ENCODE measurements at places on chromosomes 2 and 18.

DNA sequence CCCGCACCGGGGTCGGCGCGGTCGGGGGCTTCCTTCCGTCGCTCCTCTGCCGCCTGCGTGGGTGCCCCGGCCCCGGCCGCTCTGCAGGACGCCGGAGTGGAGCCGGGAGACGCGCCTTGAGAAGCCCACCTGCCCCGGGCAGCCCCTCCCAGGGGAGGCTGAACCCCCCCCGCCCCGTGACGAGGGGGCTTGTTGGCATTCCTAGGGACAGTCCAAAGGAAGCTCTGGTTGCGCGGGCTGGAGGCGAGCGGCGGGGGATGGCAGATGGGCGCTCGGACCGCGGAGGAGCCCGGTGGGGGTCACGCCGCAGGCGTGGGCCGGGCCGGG is 133.5 kb upstream of the MGAT5 start:
- DNase-seq: no peak

- no peak for DNase-seq
Measured at GRCh38 chr2:151491496-151491895, 81.8 kb downstream of the RIF1 start.

GRCh38 chr2:122471753-122472152 is 716.3 kb downstream of the TSN start:
- no peak for DNase-seq

GRCh38 chr2:21754164-21754788 is 630.5 kb downstream of the TDRD15 start:
- no peak for DNase-seq

- DNase-seq: no peak
Measured at GRCh38 chr18:64983497-64984238, 767.1 kb upstream of the CDH7 start.

DNA sequence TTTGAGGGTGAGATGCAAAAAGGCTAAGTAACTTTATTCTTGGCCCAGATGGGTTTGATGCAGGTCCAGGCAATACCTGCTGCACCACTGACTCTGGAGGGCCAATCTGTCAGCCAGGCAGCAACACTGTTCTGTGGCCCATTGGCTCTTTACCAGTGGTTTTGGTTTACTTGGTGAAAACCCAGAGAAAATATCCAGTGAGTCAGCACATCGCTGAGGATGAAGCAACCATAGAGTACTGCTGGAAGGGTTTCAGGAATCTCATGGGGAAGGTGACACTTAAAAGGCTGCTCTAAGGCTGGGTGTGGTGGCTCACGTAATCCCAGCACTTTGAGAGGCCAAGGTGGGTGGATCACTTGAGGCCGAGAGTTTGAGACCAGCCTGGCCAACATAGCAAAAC is 192.5 kb upstream of the FAM98A start:
- no peak for DNase-seq

DNA sequence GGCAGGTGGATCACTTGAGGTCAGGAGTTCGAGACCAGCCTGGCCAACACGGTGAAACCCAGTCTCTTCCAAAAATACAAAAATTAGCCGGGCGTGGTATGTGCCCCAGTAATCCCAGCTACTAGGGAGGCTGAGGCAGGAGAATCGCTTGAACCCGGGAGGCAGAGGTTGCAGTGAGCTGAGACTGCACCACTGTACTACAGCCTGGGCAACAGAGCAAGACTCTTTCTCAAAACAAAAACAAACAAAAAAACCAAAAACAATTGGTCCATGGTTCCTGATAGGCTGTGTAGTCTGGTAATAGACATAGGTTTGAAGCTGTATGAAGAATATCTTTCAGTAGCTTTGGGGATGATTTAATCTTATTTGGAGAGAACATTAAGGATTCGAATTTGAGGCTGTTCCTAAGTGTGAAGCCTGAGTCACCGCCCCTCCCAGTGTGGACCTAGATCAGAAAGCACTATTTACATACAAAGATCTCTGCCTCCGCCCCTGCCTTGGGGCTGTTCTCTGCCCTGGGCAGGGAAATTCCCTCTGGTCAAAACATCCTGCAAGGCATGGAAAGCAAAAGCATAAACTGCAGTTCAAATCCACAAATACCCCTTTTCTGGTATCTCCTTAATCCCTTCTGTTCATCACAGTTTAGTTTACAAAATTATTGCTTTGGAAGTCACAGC is 52.8 kb upstream of the PMAIP1 start:
- DNase-seq: no peak

- DNase-seq: no peak
Measured at GRCh38 chr2:50491541-50492476, 540.1 kb downstream of the NRXN1 start.

- DNase-seq: no peak
Measured at GRCh38 chr2:61910603-61911002, 5.1 kb downstream of the COMMD1 start.

DNA sequence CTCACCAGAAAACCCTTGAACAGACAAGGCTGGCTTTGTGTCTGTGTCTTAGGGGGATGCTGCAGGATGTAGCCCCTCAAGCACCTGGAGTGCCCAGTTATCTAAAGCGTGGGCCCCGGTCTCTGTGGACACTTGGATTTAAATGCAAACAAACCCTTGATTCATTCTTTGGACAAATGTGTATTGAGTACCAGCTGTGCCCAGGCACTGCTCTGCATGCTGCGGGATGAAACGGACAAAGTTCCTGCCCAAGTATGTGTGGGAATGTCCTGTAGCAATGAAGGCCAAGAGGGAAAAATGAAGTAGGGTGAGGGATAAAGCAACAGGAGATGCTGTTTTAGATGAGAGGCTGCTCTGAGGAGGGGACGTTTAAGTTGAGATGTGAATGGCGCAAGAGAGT is 53.9 kb downstream of the BOLA3 start:
- DNase-seq: no peak

GRCh38 chr2:107383691-107384090 is 443.0 kb upstream of the RGPD4 start:
- no peak for DNase-seq

DNA sequence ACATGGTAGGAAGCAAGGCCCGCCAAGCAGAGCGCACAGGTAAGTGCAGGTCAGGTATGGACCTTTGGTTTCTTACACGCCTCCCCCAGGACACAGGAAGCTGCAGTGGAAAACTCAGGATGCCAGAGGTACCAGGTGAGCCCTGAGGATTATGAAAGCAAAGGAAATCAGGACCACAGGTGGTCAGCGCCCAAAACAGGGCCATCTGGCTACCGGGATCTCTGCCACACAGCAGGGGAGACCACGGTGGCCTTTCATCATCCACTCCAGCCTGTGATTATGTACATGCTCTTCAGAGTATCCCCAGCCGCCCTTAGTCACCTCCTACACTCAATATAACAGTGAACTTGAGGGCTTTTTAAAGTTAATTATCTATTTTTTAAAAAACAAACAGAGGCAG is 125.5 kb upstream of the EPC2 start:
- no peak for DNase-seq

DNA sequence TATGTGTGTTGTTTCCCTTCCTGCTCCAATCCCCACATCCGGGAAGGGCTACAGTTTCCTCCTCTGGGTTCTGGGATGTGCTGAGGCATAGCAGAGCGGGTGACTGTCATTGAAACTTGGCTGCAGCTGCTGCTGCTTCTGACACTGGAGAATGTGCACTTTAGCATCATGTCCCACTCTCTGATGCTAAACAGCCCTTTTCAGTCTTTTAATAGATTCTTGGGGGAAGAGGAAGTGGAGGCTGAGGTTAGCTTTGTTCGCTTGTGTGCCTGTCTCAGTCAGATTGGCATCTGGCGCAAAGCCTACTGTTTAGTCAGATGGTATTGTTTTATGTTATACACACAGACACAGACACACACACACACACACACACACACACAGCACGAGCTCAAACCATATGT is 136.5 kb upstream of the RND3 start:
- no peak for DNase-seq

- DNase-seq: no peak
Measured at GRCh38 chr18:45993438-45993837, 26.3 kb upstream of the EPG5 start.

GRCh38 chr2:239581352-239581901 is 180.6 kb upstream of the HDAC4 start:
- DNase-seq: no peak

GRCh38 chr2:45724335-45724734 is 72.9 kb downstream of the PRKCE start:
- no peak for DNase-seq

DNA sequence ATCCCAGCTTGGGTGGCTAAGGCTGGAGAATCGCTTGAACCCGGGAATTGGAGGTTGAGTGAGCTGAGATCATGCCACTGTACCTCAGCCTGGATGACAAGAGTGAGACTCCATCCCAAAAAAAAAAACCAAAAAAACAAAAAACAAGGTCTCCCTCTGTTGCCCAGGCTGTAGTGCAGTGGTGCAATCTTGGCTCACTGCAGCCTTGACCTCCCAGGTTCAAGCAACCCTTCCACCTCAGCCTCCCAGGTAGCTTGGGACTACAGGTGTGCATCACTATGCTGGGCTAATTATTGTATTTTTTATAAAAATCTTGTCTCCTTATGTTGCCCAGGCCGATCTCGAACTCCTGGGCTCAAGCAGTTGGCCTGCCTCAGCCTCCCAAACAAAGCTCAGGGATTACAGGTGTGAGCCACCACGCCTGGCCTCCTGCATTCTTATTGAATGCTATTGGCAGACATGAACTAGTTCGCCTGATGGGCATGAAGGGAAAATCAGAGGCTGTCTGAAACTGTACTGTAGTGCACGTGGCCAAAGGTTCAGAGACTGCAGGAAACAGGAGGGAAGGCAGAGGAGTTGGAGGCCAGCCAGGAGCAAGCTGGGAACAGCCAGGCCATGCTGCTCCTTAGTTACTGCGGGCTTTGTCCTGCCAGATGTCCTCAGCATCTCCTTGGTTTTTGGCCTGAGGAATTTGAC is 16.0 kb upstream of the ASXL2 start:
- DNase-seq: no peak

DNA sequence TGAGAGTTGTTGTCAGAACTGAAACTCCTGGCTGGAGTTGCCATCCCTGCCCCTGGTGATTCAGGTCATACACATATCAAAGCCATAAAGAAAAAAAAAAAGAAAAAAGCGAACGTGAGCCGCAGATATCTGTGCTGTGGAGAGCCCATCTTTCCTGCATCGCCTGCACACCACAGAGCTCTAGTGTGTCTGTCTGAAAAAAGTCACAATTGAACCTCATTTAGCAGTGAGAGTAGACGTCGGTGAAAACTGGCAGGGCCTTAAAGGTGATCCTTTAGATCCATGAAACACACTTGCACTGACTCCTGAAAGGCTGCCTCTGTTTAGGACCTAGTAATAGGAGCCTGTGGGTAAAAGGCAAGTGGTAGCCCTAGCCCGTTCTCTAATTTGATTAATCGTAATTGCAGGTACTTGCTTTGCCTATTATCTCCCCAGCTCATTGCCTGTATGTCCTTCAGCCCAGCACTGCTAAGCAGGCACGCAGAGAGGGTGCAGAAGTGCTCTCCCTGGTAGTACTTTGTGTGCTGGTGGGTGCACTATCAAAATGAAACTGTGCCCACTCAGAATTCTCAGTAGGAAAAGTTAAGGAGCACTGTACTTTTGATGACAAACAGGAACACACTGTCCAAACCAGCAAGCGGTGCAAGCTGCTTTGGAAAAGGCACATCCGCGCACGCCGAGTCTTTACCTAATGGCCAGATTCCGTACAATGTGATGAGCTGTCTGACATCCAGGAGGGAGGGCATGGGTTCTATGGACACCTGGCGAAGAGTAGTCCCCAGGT is 103.5 kb upstream of the ASB18 start:
- DNase-seq: no peak

GRCh38 chr18:13629841-13630715 is 96.3 kb downstream of the FAM210A start:
- no peak for DNase-seq

GRCh38 chr2:95018861-95019550 is 6.5 kb upstream of the MAL start:
- no peak for DNase-seq

DNA sequence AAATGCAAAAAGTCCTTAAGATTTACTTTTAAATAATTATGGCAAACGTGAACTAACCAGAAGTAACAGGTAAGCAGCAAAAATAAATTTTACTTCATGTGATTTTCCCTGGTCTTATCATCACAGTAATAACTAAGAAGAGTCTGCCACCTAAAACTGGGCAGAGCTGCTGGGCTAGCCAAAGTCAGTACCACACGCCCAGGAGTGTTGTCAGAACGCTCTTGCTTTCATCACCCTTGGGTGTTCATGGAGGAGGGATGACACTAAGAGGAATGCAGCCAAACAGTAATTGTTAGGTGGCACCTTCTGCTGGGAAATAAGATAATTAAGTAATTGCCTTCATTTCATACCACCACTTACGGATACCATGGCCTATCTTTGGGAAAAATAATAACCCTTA is 92.0 kb upstream of the NEUROD1 start:
- DNase-seq: no peak

DNA sequence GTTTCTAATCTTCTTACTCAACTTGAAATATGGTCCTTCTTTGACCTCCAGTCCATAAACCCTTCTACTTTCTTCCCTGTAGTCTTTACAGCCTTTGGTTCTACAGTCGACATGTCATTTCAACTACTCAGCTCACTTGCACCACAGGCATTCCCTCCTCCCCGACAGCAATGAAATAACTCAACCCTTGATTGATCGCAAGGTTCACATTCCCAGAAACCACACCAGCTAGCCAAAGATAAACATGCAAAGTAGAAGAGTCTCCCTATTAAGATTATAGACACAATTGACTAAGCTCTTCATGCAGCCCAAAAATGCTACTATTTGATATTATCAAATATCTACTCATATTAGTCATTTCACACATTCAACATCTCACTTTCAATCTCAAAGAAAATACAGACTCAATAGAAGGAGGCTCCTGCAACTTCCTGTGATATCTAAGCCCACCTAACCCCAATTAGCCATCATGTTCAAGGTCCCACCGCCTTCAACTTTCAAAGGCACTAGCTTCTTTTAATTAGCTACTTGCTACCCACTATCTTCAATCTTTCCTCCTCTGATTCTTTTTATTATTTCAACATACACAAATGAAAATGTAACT is 50.8 kb downstream of the RTTN start:
- DNase-seq: no peak

DNA sequence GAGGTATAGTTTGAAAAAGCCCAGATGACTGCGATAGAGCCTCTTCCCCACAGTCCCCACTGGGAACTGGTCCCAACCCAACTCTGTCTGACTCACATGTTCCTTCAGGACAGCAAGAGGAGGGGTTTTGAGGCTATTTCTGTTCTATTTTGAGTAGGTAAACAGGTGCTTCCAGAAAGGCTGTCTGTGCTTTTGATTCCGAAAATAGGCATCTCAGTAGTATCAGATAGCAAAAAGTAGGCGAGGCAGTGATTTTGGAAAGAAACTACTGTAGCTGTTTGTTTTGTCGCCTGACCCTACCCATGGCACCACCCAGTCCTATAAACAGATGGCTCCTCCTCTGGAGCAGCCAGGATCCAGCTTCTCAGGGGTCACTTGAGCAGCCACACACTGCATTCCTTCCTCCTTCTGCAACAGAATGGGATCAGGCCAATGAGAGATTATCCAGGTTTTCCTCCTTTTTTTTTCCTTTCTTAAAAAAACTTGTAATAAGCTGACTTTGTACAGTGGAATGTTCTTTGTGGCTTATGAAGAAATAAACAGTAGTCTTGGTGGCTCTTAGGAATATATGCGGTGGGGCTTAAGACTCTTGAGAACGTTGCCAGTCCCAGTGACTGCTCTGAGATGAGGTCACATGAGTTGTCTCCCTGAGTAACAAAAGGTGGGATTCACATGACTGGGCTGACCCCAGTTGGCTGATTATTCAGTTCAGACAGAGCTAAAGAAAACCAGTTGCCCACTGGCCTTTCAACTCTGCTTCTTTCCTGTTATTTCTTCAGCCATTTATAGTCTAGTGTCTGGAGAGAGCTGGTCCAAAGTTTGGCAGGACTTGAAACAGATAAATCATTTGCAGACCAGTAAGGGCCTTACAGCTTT is 98.6 kb downstream of the KCNS3 start:
- no peak for DNase-seq

GRCh38 chr2:237309416-237309815 is 104.5 kb downstream of the COL6A3 start:
- no peak for DNase-seq
